Mucosa of gallbladder (tissue), 1 donor: ENCODE measurements at places on chromosomes 4 and X. TPM values are rescaled to one million over a fixed set of nuclear protein-coding genes. Genes with fewer than 3 reads are reported as not detected.

The STAG2 gene
- total RNA-seq: 58.0 TPM

The BBS7 gene
- total RNA-seq: 17.8 TPM

DNA sequence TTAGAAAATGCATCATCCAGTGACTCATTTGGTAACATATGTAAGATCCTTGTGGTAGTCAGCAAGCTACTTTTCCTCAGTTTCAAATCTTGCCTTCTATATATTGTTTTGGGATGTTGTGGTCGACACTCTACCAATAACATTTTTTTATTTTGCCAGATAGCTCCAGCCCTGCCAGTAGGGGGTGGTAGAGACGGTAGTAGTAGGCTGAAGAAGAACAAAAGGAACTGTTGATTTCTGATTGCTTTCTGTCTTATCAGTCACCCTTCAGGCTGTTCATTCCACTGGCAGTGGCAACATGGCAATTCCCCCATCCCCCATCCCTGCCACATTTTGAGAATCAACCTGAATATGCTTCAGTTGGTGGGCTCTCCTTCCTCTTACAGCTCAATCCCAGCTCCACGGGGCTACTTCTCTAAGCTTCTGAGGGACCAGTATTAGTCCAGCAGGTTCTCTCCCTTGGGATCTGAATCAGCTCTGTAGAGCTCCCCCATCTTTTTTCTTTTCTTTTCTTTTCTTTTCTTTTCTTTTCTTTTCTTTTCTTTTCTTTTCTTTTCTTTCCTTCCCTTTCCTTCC, 171.5 kb upstream of the VEGFC start:
- DNase-seq: no peak

- DNase-seq: no peak
Observed at GRCh38 chr4:111921714-111922113, 223.5 kb upstream of the FAM241A start.

DNA sequence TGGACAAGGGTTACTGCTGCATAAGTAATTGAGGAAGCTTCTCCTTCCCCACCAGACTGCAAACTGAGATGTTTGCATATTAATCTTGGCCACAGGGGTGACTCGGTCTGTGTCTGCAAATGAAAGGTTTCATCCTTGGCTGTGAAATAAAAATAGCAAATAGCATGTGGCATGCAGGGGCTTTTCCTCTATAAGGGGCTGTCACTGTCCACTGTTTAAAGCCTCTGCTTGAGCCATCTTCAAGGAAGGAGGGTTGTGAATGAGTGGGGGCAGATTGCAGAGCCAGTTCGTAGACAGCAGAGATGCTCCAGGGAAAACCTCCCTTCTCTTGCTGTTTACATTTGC, 33.3 kb downstream of the TMSB4X start:
- no peak for DNase-seq

GRCh38 chr4:88467392-88467791, 10.5 kb downstream of the HERC5 start:
- DNase-seq: no peak

- DNase-seq: no peak
Observed at GRCh38 chrX:112857478-112857878, 16.8 kb upstream of the AMOT start.

The IL13RA2 gene
- total RNA-seq: 0.32 TPM

- DNase-seq: no peak
Observed at GRCh38 chr4:118322831-118323502, 29.8 kb downstream of the PRSS12 start.

GRCh38 chr4:152817331-152817730, 37.6 kb downstream of the ARFIP1 start:
- DNase-seq: no peak

- DNase-seq: no peak
Observed at GRCh38 chrX:120029354-120029753, 48.1 kb downstream of the RHOXF2B start.

DNA sequence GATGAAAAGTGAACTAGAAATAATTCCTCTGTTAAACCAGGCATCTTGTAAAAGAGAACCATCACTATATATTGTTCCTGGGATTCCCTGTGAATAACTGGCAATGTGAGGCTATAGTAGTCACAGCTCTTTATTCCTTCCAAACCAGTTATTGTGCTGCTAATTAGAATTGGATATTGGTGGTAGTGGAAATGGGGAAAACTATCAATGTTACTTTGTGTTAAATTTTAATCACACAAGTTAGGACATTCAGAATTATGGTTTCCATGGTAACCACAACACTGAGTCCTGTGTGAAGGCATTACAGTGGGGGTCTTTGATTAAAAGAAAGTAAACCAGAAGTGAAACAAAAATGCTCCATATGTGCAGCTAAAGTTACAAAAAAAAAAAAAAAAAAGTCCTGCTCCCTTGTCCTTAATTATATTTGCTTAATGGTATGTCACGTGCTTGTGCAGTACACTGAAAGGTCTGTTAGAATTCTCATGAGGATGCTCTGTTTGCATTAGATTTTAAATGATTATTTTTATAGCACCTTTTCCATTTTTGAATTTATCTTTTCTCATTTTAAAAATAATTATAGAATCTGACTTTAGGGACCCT, 200.4 kb downstream of the ADGRL3 start:
- DNase-seq: no peak

The CCDC110 gene
- total RNA-seq: 0.78 TPM

GRCh38 chr4:54659749-54660535, 2.2 kb downstream of the KIT start:
- DNase-seq: no peak

- DNase-seq: no peak
Observed at GRCh38 chr4:140875746-140876452, 119.7 kb upstream of the TBC1D9 start.
